ENCODE measurements at places on chromosomes 3 and 15.
A peak's percentile ranks its signal among the peaks of the same experiment; 100 is the strongest.

DNA sequence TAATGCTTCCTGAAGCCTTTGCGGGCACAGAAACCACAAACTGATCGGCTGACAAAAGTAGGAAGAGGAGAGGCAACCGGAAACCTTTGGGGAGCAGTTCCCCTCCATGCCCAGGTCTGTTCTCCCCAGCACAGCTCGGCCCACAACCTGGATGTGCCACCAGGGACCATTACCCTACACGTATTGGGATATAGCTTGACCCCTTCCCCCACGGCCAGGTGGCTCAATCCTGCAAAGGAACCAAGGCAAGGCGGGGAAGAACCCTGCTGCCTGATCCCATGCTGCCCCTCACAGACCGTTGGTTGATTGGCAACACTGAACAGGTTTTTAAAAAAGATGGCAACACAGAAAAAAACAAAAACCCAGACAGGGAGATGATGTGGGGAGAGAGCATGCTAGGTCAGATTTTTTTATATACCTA is 19.7 kb upstream of the TCAIM start:
- DNase-seq: no peak

DNA sequence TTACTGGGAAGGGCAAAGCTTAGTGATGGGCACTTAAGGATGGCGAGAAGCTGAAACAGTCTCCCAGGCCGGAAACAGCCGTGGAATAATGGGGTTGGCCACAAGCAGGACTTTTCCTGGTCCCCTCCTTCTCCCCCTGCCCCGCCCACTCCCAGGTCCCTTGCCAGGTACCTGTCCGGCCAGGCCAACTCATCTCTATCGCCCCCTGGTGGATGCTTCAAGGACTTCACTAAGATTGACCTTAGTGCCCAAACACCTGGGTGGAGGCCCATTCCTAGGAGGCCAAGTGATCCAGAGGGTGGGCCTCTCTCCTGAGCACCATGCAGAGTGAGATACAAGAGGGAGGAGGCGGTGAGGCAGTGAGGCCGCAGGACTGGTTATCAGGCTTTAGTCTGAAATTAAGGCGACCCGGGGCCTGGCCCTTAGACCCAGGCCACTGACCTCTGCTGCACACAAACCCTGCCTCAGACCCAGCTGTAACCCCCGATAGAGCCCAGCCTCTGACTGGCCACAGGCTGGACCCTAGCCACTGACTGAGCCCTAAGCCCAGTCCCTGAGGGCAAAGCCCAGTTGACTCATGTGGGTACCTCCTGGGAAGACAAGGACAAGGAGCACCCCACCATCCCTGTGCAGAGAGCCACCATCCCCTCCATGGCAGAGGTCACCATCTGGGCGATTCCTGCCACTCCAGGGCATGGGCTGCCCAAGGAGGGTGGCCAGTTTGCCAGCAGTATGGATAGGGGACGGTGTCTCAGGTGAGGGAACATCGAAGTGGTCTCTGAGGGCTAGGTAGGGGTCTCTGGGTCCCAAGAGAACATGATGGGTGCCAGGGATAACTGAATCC is 37.6 kb downstream of the VIPR1 start:
- DNase-seq: peak; percentile 52

DNA sequence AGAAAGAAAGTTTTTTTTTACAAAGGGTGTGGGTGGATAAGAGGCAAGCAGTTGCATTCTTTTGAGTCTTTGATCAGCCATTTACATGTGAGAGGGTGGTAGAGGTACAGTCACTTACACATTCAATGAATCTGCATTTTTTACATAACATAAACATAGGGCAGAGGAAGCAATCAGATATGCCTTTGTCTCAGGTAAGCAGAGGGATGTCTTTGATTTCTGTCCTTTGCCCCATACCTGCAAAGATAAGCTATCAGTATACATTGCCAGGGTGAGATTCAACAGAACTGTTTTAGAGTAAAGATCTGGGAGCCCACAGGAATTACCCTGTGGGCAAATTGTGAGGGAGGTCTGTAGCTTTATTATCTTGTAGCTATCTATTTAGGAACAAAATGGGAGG is 5.4 kb upstream of the PPP1R2 start:
- no peak for DNase-seq

GRCh38 chr15:77075528-77075927 is 4.6 kb upstream of the TSPAN3 start:
- DNase-seq: no peak

- no peak for DNase-seq
Observed at GRCh38 chr3:119157971-119158370, 12.0 kb downstream of the TEX55 start.

DNA sequence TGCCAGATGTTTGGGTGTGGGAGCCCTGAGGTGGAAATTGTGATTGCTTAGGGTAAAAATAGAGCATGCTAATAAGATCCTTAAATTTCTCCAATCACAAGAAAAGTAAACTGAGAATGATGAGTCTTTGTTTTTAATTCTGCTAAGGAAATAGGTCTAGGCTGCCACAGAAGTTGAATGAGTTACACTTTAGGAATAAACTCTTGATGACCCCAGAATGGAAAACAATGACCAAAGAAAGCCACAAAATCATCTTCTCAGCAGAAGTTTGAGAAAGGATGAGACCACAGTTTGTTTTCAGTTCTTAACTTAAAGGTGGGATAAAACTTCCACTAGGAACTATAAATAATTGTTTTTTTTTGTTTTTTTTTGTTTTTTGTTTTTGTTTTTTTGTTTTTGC is 164.6 kb upstream of the BCL6 start:
- DNase-seq: no peak

DNA sequence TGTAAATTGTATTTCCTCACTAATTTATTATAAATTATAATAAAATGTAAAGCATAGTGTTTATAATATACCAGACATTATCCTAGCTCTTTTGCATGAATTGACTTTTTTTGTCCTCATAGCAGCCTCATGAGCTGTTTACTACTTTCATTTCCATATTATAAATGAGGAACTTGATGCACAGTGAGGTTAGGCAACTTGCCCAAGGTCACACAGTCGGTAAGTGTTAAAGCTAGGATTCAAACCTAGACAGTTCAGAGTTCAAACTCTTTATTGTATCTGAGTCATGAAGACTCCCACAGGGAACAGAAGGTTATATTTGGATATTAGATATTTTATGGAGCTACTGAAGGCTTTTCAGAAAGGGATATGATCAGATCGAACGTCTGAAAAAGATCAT is 322.2 kb upstream of the SATB1 start:
- DNase-seq: no peak

- no peak for DNase-seq
Observed at GRCh38 chr3:160929595-160929994, 173.6 kb downstream of the PPM1L start.

GRCh38 chr3:23836536-23837230 is 30.9 kb downstream of the UBE2E1 start:
- DNase-seq: no peak

DNA sequence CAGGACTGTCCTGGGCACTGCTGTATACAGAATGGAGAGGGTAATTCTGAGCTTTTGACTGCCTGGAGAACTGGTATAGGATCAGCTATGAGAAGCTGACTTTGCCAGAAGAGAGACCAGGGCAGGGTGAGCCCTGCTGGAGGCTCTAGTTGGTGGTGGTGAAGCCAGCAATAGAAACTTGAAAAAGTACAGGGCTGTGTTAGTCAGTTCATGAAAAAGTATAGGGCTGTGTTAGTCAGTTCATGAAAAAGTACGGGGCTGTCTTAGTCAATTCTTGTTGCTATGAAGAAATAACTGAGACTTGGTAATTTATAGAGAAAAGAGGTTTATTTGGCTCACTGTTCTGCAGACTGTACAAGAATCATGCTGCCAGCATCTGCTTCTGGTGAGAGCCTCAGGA is 63.5 kb upstream of the C2CD4B start:
- no peak for DNase-seq

- no peak for DNase-seq
Observed at GRCh38 chr3:82957696-82958095, 1196.3 kb upstream of the GBE1 start.

- DNase-seq: no peak
Observed at GRCh38 chr3:16151109-16151508, 23.4 kb upstream of the GALNT15 start.

GRCh38 chr15:82698711-82699345 is 10.8 kb downstream of the AP3B2 start:
- DNase-seq: no peak

DNA sequence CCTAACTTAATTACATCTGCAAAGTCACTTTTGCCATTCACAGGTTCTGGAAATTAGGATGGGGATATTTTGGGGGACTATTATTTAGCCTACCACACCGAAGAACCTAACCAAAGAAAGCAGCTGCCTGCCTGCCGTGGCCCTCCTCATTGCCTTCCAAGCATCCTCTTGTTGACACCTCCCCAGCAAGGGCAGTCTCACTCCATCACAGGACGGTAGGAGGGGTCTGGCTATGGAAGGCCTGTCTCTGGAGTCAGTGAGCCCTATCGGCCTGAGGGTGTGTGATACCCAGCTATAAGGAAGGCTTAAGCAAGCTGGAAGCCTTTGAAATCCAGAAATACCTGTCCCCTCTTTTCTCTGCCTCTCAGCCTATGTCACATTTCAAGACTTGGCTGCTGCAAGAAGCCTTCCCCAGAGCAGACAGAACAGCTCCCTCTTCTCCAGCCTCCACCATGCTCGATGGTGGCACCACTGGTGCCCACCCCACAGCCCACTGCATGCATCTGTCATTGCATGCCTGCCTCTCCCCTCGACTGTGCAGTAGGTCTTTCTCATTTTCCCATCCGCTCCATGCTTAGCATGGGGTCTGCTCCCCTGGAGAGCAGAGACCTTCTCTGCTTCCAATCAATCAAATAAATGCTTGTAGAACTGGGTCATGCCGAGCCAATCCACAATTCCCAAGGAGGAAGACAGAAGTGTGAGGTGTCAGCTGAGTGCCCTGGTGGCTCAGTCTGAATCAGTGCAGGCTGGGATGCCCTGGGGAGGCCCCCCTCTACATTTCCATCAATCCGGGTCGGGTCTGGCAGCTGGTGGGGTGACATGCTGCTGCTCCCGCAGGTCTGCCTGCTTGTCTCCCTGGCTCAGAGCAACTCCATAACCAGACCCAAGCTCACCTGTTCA is 23.9 kb upstream of the LOXL1 start:
- no peak for DNase-seq

GRCh38 chr15:65969865-65970816 is 100.8 kb downstream of the RAB11A start:
- no peak for DNase-seq

GRCh38 chr3:85960793-85961192 is 1002.0 kb downstream of the CADM2 start:
- no peak for DNase-seq

GRCh38 chr15:38085931-38086568 is 151.6 kb downstream of the TMCO5A start:
- DNase-seq: no peak

DNA sequence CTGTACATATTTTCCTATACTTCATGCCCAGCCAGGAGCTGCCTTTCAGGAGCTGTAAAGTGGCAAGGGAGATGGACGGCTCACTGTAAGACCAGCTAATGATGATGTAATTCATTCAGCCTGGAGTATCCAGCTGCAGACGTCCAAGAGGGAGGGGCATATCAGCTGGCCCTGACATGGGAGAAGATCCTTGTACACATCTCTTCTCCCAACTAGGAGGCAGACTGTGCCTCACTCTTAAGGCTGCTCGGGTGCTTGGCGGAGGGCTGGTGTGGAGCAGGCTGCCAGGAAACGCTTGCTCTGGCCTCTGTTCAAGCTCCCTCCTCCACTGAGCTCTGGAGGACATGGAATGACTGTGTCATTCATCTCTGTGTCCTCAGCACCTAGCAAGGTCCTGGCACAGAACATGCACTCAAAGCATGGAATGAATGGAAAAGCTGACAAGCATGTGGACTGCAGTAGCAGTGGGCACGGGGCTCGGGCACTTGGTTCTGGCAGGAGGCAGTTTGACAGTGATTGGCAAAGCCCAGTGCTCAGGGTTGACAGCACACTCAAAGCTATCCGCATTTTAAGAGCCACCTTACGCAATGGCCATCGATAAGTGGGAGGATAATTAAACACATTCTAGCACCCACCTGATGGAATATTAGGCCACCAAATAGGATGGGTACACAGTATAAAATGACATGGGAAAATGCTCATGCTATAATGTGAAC is 72.4 kb downstream of the TBC1D2B start:
- DNase-seq: no peak
